ENCODE measurements at places on chromosomes 3 and 15.

DNA sequence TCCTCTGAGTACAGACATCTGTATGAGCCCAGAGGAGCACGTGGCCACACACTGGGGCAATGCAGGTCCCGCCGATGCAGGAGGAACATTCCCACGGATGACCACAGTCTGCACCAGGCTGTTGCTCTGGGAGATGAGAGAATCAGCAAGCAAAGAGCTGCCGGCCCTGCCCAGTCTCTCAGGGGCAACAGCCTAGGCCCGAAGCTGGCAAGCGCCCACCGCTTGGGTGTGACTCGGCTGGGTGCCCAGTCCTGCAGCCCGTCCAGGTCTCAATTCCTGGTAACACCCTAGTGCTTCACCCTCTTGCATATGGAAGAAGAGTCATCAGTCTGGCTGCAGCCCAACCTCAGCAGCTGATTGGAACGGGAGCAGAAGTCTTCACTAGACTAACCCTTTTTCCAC is 153.7 kb upstream of the HES1 start:
- DNase-seq: no peak

DNA sequence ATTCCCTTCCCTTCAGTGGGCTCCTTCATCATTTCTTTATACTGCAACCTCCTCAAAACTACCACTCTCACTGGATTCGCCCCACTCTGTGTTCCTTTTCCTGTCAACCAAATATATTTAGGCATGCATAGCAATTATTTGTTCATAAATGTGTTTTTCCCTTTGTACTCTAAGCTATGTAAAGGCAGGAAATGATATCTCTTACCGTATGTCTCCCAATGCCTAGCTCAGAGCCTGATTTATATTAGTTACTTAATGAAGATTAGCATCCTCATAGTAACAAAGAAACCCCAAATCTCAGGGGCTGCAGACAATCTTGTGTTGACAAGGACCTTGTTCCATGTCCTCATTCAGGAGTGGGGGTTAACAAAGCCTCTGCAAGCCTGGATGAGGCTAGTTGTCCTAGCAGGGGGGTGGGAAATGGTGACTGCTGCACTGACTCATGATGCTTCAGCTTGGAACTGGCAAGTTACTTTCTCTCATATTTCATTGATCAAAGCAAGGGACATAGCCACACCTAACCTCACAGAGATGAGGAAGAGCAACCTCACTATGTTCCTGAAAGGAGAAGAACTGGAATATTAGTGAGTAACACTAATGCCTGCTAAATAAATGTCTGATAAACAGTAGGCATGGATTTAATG is 15.2 kb downstream of the PHLDB2 start:
- DNase-seq: no peak

DNA sequence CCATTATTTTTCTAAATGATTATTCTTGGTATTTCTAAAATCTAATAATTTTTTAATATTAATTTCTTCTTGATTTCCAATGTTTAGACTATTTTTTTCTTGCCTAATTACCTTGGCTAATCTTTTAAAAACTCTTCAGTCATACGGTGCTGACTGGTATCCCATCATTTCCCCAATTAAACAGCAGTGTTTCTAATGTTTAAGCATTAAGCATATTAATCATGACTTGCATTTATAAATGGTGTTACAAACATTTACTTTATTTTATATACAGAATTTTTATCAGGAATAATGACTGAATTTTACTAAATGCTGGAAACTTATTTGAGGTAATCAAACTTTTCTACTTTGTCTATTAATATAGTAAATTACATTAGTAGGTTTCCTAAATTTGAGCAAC is 199.3 kb downstream of the ADAMTSL3 start:
- DNase-seq: no peak

DNA sequence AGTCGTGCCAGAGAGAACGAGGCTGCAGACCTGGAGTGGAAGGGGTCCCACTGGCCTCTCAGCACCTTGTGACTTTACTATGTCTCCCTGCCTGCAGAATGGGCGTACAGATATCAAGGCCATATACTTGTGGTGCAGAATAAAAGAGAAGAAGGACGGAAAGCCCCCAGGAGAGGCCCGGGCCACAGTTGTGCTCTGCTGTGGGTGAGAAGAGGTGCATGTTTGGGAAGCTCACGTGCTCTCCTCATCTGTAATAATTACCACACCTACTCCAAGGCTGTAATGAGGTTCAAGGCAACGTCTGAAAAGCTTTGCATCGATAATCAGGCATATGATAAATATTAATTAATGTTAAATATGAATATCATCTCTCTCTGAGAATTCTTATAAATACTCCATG is 58.0 kb downstream of the MGLL start:
- no peak for DNase-seq

GRCh38 chr15:28942571-28942970 is 56.8 kb downstream of the APBA2 start:
- no peak for DNase-seq

DNA sequence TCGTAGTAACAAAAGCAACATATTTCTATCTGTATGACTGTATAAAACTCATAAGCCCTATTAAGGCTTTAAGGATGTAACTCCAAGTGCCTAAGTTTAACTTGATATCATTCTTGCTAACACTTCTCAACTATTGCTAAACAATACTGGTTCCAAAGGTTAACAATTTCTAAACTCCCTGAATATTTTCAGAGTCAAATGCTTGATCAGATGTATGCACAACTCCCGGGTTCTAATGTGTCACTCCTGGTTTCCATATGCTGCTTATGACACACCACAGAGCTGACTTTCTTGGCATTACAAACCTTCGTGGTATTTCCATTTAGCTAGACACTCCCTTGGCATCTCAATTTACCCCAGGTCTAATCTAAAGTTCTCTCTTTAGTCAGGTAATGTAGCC is 26.3 kb downstream of the DZIP1L start:
- DNase-seq: no peak

GRCh38 chr3:116423374-116423773 is 21.9 kb downstream of the LSAMP start:
- DNase-seq: no peak

DNA sequence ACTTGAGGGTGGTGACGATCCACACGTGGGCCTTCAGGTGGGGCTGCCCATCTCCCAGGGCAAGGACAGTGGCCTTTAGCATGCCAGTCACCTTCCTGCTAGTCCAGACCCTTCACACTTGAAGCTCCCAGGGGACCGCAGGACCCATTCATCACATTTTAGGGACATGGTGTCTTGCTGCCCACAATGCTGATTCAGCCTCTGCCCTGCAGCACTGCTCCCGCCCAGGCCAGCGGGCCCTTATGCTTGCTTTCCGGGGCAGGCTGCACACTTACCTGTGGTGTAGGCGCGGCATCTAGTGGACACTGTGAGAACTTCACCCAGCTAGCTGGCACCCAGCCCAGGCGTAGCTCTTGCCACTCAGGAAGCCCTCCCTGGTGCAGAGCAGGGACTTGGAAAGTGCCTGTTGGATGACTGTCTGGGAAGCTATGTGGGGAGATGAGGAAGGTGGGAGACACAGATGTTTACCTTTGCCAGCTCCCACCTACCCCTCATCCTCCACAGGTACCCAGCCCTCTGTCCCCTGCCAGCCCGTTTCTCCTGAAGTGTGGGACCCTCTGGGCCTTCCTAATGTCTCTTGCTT is 26.3 kb upstream of the NR2C2 start:
- peak; percentile 64 for DNase-seq

DNA sequence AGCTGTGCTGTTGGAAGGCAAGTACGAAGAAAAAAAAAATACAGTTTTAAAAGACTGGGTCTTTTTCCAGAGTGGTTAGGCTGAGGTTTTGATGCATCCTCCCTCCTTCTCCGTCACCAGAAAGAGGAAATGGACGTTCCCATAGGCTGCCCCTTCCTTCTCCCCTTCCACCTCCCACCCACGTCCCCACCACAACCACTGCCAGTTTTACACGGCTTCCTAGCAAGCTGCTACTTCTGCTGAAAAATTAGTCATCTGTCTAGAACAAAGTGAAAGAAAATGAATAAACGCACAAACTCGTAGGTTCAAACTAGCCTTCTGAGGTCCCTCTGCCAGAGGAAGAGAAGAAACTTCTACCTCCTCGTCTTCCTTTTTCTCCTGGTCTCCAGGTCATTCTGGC is 71.6 kb upstream of the RPL35A start:
- DNase-seq: peak; percentile 36

- DNase-seq: no peak
These were observed 39.3 kb downstream of the KLHL6 start for GRCh38 chr3:183515968-183516851.

- DNase-seq: no peak
These were observed 364.6 kb upstream of the TBL1XR1 start for GRCh38 chr3:177561769-177562392.

GRCh38 chr3:46303240-46303639 is 50.7 kb upstream of the CCR2 start:
- DNase-seq: no peak

DNA sequence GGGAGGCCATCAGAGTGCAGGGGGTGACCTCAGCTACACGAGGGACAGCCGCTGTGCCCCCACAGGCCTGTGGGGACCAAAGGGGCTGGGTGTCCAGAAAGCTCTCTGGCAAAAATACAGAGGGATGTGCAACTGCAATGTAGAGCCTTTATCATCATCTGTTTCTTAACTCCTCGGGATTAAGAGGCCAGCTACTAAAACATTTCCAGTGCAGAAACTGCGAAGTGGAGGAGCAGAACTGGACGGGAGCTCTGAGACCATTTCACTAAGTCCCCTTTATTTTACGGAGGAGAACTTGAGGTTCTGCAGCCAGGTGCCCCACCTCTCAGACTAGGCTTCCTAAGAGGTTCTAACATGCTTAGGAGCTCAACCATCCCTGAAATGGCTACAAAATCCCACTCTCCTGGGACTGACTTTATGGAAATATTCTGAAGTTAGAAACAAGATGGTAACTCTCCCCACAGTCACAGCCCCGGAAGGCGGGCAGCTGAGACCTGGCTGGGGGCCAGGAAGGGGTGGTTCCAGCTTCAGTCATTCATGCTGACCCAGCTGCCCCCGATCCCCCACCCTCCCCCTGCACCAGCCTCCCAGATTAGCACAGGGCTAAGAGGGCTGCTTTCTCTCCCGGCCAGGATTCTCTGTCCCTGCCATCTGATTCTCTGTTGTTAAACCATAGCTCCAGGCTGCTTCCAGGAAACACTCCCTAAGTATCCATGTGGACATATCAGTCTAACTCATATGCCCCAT is 40.3 kb downstream of the UMPS start:
- no peak for DNase-seq

DNA sequence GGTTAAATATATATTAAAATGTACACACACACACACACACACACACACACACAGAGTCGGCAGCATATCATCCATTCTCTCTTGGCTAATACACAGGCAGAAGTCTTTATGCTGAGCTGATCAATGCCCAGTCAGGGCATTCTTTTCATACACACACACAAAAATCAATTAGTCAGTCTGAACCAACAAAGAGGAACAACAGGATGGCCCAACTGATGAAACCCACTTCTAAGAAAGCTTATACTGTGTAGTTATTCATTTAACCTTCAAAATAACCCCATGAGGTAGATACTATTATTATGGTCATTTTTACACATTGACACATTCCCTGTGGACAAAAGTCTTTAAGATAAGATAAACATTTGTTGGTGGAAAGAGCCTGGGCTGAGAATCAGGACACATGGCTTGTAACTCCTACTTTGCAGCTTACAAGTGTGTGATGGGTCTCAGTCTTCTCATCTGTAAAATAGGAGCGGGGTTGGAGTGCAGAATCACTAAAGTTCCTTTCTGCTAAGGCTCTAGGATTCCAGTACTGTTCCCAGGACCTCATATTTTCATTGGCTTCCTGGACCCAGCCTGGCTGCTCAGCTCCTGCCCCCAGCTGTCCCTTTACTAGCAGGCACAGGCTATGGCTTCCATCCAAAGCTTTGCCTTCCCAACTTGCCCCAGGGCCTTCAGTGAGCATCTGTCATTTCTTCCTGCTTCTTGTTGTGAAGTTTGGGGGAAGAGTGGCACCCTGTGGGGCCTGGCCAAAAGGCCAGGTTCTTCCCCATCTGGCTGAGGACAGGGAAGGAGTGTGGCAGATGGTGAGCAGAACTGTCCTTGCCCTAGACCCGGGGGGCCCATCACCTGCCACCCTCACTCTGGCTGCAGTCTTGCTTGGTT is 27.2 kb upstream of the GLCE start:
- DNase-seq: no peak

- peak; percentile 31 for DNase-seq
These were observed 868 bp upstream of the TMEM87A start for GRCh38 chr15:42273900-42274701.

GRCh38 chr3:194176274-194176991 is 40.5 kb downstream of the HES1 start:
- DNase-seq: no peak

DNA sequence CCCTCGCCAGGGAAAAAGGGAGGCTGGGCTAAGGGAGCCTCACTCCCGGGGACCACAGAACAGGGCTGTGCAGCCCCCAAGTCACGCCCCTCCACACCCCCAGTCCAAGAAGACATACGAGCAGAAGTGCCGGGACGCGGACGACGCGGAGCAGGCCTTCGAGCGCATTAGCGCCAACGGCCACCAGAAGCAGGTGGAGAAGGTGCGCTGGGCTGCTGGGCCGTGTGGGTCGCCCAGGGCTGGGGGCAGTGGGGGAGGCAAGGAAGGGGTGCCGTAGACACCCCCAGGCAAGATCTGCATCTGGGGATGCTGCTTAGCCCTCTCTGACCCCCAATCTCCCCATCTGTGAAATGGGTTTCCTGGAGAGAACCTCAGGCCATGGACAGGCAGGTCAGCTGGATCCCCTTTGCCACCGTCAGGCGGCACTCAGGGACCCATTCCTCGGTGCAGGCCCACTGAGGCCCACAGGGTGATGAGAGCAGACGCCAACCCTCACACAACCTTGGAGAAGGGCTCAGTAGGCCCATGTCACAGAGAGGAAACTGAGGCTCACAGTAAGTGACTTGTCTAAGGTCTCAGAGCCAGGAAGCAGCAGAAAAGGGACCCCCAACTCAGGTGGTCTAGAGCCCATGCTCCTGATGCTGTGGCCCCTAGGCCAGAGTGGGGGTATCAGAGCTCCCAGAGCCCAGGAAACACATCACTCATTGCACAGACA is 33.7 kb downstream of the PSTPIP1 start:
- peak; percentile 0 for DNase-seq

- DNase-seq: no peak
These were observed 1.9 kb upstream of the CCDC9B start for GRCh38 chr15:40342416-40343320.

GRCh38 chr3:124785973-124786372 is 55.7 kb downstream of the UMPS start:
- DNase-seq: no peak

- DNase-seq: no peak
These were observed 110.9 kb downstream of the ASB7 start for GRCh38 chr15:100713163-100713867.

DNA sequence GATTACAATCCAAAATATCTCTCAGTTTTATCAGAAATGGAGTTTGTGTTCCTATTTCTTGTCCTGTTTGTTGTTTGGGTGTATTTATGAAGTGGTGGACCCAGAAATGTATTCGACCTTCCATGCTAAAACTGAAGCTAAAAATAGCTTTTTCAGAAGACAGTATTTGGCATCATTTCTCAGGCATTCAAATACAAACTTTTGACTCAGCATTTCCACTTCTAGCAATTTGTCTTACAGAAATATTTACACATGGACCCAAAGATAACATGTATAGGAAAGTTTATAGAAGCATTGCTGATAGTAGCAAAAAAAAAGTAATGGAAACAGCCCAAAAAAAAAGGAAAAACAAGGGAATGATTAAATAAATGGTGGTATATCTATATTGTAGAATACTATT is 156.3 kb downstream of the HCN4 start:
- DNase-seq: no peak

Data from activated CD8-positive, alpha-beta memory T cell treated with anti-CD3 and anti-CD28 coated beads for 48 hours (primary cell).